ENCODE measurements at places on chromosomes 6 and 20. TPM values are rescaled to one million over a fixed set of nuclear protein-coding genes. Genes with fewer than 3 reads are reported as not detected.

DNA sequence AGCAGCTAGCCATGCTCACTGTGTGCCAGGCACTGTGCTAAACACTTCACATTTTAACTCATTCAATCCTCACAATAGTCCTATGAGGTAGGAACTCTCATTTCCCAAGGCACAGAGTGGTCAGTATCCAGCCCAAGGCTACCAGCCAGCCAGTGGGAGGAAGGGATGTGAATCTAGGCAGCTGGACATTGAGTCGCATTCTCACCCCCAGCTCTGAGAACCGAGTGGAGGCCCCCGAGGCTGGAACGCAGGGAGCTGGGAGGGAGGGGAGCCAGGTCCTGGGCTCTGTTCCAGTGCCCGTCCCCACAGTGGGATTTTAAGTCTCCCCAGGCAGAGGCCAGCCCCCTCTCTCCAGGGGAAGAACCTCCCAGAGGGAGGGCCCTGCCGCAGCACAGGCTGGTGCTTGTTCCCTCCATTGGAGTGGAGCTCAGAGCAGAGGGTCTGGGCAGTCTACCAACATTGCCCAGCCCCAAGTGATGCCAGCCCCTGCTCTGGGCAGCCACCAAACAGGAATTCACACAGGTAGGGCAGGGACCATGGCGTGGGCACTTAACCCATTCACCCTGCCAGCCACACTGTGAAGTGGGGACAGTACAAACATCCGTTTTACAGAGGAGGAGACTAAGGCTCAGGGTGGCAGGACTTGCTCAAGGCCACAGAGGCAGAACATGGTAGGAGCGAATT, 131.3 kb downstream of the CEBPB start:
- DNase-seq = no peak

- no peak for DNase-seq
Measured at GRCh38 chr20:49698477-49698876, 15.2 kb downstream of the B4GALT5 start.

DNA sequence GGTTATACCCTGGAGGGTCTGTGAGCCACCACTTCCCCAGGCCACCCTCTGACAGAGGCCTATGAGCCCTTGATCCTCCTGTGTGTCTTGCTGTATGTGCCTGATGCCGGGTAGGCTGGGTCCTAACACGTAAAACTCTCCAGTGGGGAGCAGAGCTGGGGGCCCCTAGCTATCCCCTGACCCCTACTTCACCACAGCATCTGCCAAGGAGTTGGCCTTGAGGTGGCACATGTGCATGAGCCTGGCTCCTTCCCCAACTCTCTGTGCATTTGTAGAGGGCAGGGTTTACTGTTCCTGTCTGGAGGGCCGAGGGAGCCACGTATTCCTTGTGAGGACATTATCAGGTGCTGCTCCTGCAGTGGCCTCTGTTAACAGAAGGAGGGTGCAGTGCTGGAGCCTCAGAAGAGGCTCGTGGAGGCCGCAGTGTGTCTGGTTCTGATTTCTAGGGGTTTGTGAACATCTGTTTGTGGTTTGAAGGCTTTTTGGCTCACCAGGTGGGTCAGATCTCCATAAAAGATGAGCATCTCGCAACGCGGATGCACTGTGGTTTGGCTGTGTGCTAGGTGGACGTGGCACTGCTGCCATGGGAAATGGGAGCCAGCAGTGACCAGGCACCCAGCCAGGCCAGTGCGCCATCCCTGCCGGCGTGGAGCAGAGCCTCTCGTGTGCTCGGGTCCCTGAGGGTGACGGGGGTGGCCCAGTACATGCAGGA, 152.1 kb downstream of the DTNBP1 start:
- DNase-seq = no peak

- no peak for DNase-seq
Measured at GRCh38 chr6:138971601-138972000, 16.5 kb downstream of the REPS1 start.

- no peak for DNase-seq
Measured at GRCh38 chr6:100372326-100373091, 92.2 kb downstream of the SIM1 start.

GRCh38 chr20:34209111-34209510, 32.1 kb upstream of the ASIP start:
- no peak for DNase-seq

The ZNF217 gene
- total RNA-seq = 133 TPM

The SAPCD1 gene
- total RNA-seq = 18.1 TPM

All from activated naive CD8-positive, alpha-beta T cell treated with anti-CD3 and anti-CD28 coated beads, Interleukin-2, amount 10 ng/mL, durations not matched to agents 7 days and 5 days (primary cell).